ENCODE measurements at places on chromosomes 16 and 17.
A peak's percentile ranks its signal among the peaks of the same experiment; 100 is the strongest.

- DNase-seq: no peak
These were observed 32.4 kb upstream of the PEMT start for GRCh38 chr17:17623904-17624303.

GRCh38 chr17:51052235-51052634 lies 68.4 kb downstream of the SPAG9 start:
- DNase-seq: no peak

GRCh38 chr17:752620-753219 lies 656 bp upstream of the GEMIN4 start:
- DNase-seq: no peak

- DNase-seq: peak; percentile 59
These were observed 1.3 kb downstream of the RBBP6 start for GRCh38 chr16:24540602-24541210.

DNA sequence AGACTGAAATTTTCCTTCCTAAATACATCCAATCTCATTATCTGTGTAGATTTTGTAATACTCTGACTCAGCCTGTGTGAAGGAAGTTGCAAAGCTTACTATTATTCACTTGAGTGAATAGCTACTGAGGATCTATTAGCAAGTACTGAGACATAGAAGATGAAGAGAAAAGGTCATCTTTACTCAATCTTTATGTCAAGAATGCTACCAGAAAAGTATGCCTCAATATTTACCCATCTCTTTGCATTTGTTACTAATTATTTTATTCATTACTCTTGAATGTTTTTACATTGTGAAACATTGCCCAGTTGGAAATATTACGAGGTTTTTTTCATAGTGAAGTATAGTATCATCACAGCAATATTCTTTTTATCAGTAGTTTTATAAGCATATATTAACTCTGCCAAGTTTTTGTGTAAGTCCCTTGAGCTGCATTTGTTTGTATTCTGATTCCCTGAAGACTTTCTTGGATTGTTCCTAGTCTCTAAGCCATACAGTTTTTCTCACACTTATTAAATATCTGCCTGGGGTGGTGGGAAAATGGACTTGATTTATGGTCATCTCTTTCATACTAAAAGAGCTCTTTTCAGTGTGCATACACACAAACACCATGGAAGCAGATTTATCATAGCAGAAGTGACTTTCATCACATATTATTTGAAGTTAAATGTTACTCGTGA lies 110.4 kb downstream of the MRTFB start:
- no peak for DNase-seq

- no peak for DNase-seq
These were observed 71.7 kb downstream of the C16orf95 start for GRCh38 chr16:87245511-87245910.

GRCh38 chr16:9847146-9847545 lies 335.1 kb downstream of the GRIN2A start:
- DNase-seq: no peak

DNA sequence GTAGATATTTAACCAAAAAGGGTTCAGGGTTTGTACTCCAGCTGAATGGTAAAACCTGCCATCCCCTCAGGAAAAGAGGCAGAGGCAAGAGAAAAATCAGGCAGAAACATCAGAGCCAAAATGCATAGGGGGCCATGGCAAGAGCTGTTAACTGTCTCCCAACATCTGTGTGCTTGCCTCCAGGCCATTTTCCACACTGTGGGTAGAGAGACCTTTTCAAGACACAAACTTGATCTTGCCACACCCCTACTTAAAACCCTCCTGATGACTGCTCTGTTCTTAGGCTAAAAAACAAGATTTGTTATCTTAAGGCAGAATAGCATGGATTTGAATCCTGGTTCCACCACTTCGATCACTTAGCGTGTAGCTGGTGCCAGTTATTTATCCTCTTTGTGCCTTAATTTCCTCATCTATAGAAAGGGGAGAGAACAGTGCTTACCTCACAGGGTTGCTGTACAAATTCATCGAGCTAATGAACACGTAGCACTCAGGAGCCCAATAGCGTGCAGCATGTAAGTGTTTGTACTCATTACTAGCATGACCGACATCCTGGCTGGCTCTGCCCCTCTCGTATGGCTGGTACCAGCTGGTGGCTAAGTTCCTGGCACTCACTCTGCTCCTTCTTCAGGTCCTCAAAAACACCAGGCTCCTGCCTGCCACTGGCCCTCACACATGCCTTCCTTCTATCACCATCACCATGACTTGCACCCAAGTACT lies 25.8 kb downstream of the STAT3 start:
- DNase-seq: no peak

GRCh38 chr16:28839899-28840298 lies 6.2 kb downstream of the TUFM start:
- no peak for DNase-seq

- DNase-seq: no peak
These were observed 95.2 kb upstream of the SEC14L1 start for GRCh38 chr17:77045441-77046041.

DNA sequence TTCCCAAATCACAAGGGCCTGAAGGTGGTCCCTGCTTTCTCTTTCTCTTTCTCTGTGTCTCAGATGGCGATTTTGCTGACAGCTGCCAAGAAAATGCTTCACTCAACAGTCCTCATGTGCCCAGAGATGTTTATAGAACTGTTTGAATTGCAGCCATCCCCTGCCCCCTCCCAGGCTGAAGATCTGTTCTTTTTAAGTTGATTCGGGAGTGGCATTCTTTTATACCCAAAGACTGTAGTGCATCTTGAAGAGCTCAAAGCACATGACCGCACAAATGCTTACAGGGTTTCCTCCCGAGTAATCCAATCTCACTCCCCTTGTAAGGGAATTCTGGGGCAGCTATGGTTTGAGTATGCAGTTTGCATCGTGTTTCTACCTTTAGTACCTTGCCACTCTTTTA lies 75.7 kb downstream of the SEC14L1 start:
- no peak for DNase-seq

DNA sequence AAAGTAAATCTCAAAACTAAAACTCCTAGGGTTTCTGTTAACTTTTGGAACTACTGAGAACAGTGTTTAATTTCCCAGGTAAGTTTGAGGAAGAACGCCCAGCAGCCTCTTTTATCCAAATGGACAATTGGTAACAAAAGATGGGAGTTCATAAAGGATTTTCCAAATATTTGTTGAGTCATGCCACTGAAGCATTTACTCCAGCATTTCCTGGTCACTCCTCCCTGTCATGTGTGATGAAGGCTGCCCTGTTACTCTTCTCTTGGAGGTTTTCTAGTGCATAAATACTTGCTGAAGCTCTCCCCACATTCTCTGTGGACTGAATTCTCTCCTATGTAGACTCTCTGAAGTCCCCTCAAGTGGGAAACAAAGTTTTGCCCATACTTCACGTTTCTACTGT lies 16.5 kb downstream of the ZNF75A start:
- DNase-seq: no peak

GRCh38 chr16:6081320-6081976 lies 983.9 kb upstream of the EEF2KMT start:
- no peak for DNase-seq

DNA sequence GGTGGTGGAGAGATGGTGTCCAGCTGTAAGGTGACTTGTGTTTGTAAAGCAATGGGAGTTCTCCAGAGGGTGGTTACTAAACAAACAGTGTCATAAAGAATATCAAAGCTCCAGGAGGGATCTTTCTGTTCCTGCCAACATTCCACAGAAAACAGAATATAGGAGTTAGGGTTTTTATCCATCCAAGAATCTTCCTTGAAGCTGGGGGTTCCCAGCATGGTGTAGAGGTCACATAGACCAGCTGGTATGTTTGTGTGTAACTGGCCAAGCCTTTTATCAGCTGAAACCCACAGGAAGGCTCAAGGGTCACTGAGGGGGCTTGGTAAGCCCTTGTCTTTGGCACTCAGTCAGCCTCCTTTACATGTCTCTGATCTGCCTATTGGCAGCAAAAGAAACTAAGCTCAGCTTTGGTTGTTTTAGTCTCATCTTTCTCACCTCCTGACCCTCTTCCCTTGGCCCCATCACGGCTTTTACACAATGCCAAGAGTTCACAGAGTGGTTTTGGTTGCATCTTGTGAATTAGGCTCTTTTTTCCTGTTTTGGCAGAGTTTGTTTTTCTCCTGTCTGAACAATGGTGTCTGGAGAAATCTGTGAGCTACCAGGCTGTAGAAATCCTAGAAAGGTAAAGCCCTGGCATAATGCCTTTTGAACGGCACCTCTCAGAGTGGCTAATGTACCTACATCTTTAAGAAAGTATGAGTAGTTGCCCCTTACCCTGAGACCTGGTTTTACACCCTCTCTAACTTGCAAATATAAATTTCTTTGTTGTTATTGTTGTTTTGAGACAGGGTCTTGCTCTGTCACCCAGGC lies 4.6 kb downstream of the CNTD1 start:
- no peak for DNase-seq

- no peak for DNase-seq
These were observed 178.0 kb downstream of the PARN start for GRCh38 chr16:14452066-14452465.

DNA sequence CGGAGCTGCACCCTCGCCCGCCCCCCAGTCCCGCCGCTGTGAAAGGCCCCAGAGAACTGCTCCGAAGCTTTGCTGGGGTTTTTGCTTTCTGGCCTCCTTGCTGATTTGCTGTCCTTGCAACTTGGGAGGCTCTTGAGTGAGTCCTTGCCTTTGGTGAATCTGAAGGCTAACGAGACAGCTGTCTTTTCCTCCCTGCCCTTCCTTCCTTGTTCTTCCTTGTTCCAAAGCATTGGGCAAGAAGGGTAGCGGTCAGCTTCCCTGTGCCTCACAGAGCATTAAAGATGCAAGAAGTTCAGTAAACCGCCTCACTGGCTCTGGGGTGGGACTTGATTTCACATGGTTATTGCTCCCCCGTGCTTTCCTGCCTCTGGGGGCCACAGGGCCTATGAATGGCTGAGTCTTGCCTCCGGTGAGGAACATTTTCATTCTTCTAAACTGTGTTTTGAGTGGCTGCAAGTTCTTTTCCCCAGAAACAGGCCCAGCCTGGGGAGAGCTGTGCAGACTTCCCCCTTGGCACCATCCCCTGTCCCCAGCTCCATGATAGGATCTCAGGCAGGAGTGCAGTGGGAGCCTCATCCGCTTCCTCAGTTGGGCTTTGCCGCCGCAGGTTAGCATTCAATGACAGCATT lies 1.4 kb downstream of the YPEL2 start:
- no peak for DNase-seq

GRCh38 chr17:43952724-43953666 lies 745 bp downstream of the PYY start:
- no peak for DNase-seq

DNA sequence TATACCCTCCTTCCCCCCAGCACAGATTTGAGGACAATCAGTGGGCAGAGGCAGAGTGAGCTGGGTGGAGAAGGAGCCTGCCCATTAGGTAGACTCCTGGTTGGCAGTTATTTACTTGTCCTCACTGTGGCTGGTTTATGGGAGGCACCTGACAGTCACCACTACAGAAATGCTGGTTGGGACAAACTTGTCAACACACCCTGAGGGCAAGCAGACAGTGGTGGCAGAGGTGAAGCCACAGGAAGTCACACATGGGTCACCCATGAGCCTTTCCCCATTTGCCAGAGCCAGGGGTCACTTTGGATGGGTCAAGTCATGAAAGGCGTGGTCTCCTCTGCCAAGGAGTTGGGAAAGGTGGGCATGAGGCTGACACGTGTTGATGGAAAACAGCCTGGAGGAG lies 6.4 kb downstream of the SCNN1G start:
- no peak for DNase-seq

DNA sequence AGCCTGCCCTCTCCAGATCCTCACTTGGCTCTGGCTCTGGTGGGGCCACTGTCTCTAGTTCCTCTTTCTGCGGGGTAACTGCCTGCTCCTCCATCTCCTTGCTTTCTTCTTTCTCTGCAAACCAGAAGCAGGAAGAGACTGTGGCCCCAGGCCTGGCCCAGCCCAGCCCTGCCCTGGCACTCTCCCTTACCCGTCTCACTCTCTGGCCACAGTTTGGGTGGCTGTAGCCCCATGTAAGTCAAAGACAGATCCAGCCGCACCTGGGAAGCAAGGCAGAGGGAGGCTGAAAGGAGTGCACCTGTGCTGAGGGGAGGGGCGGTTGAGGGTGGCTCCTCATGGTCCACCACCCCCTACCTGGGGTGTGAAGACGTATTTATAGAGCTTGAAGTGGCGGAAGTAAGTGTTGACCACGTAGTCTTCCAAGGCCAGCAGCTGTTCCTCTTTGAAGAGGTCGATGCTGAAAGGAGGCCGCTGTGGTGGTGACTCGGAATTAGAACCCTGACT lies 2.8 kb downstream of the CFAP119 start:
- DNase-seq: no peak

DNA sequence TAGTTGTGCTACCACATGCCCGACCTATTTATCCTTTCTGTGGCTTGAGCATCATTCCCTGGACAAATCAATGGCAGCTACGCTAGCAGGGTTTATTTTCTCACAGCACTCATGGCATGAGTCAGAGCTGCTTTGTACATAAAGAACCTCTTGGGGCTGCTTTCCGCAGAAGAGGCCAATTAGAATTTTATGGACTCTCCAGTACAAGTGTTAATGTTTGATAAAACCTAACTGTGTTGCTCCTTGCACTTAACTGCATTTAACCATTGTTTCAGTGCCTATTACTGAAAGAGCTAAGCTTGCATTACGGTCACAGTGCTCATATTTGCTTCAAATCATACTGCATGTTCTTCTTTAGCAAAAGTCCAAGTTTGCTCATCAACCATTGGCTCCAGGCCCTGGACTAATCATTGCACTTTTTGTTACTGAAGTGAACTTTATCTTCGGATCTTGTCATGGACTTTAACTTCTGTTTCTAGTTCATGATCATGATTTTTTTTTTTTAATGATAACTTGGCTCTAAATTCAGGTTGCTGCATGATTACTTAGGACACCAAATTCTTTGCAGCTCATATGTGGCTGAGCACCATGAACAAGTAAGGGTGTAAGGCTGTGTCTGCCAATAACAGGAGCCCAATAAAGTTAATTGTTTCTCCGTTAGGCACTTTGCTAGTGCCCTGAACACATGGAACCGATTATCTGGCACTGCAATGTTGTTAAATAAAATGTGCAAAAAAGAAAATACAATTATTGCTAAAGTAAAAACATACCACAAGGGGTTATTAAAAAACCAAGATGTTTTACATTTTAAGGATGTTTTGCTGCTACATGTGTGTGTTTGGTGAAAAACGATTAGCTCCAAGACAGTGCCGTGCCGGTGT lies 492.2 kb downstream of the KCNJ2 start:
- no peak for DNase-seq

DNA sequence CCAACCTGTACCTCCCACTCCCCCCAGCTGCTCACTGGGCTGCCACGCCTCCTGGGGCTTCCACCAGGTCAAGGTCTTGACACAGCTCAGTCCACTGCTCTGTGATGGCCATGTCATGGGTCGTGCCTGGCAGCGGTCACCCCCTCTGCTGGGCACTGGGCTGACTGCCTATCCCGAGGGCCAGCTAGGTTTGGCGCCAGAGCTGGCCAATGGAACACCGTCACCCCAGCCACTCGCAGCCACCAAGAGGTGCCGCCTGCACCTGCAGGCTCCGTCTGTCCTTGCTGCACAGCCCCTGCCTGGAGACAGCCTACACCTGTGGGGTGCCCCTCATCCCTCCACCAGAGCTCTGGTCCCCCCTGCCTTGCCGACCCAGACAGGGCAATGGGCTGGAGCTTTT lies 4.5 kb upstream of the RAB40C start:
- no peak for DNase-seq
